ENCODE measurements at places on chromosomes 12 and 14. TPM values are rescaled to one million over a fixed set of nuclear protein-coding genes. Genes with fewer than 3 reads are reported as not detected.

The MEG3 gene
- 530 TPM for total RNA-seq

The ABCC9 gene
- total RNA-seq, result 75.2 TPM

The ADAMTS20 gene
- total RNA-seq, result 1.0 TPM

The TSPAN11 gene
- 18.3 TPM for total RNA-seq

The PTCSC3 gene
- total RNA-seq, result not detected

The TNFAIP2 gene
- 45.7 TPM for total RNA-seq

The WNT5B gene
- total RNA-seq, result 9.8 TPM

The PPP4R4 gene
- total RNA-seq, result 0.37 TPM

The SDR9C7 gene
- not detected for total RNA-seq

The IFI27 gene
- total RNA-seq, result 19.9 TPM

The RILPL1 gene
- 6.7 TPM for total RNA-seq

The MDGA2 gene
- 6.1 TPM for total RNA-seq
